ENCODE measurements at places on chromosomes 1 and 21.

GRCh38 chr1:185045814-185046492 is 595 bp downstream of the RNF2 start:
- peak; percentile 35 for DNase-seq

- DNase-seq = no peak
Observed at GRCh38 chr1:117815926-117816325, 113.5 kb downstream of the GDAP2 start.

DNA sequence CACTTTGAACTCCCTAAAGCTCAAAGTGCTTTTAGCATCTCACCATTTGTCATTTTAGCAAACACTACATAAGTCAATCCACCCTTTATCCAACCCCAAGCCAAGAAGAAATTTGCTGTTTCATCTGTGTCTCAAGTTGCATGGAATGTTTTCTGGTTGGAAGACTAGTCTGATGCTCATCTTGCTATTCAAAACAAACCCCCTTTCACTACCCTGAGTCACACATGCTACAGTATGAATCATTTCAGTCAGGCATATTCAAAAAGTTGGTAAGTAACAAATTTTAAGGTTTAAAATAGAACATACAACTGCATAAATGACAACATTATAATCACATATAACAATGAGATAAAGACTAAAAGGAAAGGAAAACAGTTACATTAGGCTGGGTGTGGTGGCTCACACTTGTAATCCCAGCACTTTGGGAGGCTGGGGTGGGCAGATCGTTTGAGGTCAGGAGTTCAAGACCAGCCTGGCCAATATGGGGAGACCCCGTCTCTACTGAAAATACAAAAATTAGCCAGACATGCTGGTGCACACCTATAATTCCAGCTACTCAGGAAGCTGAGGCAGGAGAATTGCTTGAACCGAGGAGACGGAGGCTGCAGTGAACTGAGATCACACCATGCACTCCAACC is 38.7 kb downstream of the DSTYK start:
- DNase-seq = peak; percentile 93

DNA sequence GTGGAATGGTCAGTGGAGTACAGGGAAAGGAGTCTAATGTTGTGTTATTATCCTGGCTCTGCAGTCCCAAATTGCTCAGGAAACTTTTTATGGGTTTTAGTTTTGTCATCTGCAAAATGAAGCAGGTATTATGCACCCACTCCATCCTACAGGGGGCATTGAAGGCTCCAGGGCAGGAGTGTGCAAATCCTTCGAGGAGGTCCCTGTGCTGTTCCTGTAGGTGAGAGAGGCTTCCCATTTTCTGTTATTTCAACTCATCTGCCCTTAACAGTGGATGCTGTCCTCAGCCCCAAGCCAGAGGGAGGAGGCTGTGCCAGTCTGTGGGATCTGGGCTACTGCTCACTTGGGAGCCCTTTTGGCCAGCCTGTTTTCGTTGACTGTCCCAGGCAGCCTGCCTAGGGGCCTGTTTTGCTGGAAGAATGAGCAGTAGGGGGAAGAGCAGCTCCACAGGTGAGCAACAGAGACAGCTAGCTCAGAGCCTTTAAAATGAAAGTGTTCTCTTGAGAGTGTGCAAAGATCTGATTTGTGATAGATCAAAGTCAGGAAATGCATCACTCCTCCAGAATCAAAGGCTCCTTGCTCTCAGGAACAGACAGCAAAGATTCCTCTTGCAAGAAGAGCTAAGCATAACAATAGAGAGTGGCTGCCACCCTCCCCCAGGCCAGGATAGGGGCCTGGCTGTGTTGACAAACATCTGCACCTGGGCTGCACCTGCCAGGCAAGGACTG is 317.6 kb upstream of the PROX1 start:
- no peak for DNase-seq

GRCh38 chr1:175127565-175127964 is 59.9 kb downstream of the TNN start:
- DNase-seq = no peak

DNA sequence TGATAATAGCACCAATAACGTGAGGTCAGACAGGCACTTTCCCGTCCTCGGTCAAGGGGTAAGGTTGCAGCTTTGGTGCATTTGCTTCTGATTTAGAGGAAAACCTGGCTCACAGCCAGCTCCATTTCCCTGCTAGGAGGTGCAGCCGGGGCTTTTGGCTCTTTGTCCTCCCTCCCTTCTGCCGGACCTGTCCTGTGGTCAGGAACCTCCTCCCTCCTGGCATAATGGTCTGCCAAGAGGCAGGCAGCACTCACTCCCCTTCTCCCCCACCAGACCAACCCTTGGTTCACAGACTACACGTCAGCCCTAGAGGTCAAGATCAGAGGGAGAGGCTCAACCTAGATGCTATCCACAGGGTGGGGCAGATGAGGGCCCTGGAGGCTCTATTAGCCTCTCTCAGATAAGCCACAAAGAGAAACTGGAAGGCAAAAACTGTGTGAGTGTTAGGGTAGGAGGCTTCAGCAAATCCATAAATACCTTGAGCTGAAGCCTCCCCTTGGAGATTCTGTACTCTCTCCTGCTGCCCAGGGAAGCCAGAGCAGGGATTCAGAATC is 64.8 kb downstream of the PLXNA2 start:
- no peak for DNase-seq

GRCh38 chr1:25253911-25254310 is 6.7 kb upstream of the RSRP1 start:
- no peak for DNase-seq

- no peak for DNase-seq
Observed at GRCh38 chr1:43716559-43717281, 9.4 kb downstream of the ST3GAL3 start.
